Stimulated activated CD8-positive, alpha-beta memory T cell treated with anti-CD3 and anti-CD28 coated beads, Interleukin-15, amount 100 ng/mL, for 24 hours (primary cell): ENCODE measurements at places on chromosomes 11 and 22.

DNA sequence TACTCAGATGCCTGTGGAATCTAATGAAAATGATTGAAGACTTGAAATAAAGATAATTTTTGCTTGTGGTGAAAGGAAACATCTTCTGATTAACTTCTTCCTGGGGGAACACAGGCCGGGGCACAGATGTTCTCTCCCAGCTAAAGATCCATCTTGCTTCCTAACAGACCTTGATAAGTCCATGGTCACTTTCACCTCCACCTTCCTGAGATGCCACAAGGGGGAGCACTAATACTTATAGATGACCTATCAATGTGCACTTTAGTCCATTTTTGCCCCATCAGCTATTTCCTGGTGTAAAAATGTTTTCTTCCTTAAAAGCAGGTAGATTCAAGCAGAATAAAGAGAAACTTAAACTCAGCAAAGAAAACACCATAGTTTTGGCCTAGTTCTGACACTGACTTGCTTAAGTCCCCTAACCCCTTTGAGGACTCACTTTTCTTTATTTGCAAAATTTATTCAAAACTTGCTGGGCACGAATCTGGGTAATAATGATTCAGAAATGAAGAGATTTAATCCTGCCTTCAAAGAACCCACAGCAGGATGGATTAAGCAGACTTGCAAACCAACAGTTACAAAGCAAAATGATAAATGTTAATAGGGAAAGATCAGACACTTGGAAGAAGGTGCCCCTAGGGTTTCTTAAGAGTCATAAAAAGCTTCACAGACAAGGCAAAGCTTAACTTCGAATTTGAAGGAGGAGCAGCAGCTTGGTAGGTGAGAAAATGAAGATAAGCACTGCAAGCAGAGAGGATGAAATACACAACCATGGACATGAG, 158.7 kb downstream of the RAB38 start:
- DNase-seq, result no peak

DNA sequence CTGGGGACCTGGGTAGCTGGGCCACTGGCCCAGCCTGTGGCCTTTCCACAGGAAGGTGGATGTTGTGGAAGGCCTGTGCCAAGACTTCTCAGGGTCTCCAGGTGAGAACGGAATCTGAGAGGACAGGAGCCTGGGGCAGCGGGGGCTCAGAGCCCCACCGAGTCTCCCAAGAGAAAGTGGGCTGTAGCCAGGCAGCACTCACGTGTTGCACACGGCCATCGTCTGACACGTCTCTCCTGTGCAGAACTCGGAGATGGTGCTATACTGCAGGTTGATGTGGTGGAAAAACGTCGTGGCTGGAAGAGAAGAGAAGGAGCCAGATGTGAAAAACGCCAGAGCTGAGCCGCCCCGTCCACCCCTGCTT, 6.4 kb downstream of the MOB2 start:
- DNase-seq, result no peak

GRCh38 chr11:63919267-63920125, 2.5 kb upstream of the RCOR2 start:
- DNase-seq, result no peak

DNA sequence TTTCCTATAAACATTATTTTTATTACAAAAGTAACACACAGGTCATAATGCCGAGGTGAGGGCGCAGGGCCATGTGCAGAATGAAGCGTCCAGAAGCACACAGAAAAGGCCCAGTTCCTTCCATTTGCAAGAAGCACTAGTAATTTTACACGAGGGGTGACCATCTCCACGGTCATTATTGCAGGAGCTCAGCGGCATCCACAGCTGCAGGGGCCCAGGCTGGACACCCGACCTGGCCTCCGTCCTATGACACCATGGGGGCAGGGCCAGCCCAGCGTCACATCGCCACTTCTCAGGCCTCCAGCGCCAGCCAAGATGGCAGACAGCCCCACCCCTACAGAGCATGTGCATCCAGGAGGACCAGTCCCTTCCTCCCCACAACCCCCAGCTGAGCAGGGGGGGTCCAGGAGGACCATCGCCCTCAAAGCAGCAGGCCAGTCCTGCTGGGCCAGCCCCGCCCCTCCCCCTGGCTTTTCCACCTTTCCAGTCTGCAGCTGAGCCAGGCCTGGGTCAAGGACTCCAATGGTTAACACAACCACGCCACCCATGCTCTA, 3.5 kb downstream of the IGF2 start:
- DNase-seq, result no peak

- no peak for DNase-seq
These were observed 20.5 kb downstream of the SCUBE2 start for GRCh38 chr11:9070749-9071491.

DNA sequence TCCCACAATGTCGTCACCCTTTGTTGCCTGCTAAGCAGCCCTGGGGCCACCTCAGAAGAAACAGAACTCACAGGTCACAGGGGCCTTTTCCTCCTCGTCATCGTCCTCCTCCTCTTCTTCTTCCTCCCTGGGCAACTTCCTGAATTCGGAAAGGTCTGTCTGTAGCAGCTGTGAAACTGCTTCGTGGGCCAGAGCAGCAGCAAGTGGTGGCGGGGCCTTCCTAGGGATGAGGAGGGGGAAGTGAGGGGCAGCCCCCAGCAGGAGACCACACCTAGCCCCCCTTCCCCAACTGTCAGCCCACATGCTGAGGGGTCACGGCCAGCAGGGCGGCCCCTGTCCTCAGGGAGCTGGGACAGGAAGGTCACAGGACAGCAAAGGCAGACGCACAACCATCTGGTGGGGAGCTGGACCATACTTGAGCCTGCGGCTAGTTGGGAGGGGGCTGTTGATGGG, 13.2 kb downstream of the PPM1F start:
- no peak for DNase-seq

- no peak for DNase-seq
These were observed 25.6 kb downstream of the ANKRD42 start for GRCh38 chr11:83219095-83219494.

- no peak for DNase-seq
These were observed 10.4 kb downstream of the SREBF2 start for GRCh38 chr22:41842996-41843970.
